AG09319 (cell line): ENCODE measurements at places on chromosomes 3 and 15.

DNA sequence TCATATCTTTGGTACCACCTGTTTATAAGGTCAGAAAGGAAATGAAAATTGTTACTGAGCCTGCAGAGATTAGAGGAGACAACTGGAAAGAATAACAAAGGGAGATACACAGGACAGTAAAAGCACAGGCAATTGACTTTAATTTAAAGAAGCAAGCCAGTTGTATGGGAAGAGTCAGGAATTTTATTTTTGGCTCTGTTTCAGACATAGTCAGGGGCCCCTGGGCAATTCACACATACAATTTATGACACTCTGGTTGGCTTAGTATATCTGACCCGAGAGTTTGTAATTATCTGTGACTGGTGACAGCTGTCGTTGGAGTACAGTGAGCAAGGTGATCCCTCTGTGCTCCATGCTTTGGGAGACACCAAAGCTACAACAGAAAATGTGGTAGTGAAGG is 591.9 kb upstream of the NECTIN3 start:
- no peak for DNase-seq

GRCh38 chr3:15014606-15015328 is 50.3 kb downstream of the MRPS25 start:
- DNase-seq, result no peak

DNA sequence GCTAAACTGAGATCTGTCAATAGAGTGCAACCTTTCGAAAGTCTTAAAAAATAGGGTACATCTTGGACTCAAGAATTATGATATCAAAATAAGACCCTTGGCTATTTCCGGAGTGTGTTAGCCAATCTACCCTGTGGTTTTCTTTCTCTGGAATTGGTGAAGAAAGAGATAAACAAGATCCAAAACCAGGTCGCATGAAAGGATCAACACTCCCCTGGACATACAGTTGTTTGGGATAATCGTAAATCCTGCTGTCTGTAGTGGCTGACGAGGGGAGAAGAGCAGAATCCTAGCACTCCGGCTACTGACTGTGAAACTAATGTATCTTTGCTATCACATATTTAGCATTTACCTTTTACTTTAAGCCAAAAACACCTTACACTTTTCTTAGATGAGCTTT is 30.9 kb downstream of the FNDC3B start:
- no peak for DNase-seq

DNA sequence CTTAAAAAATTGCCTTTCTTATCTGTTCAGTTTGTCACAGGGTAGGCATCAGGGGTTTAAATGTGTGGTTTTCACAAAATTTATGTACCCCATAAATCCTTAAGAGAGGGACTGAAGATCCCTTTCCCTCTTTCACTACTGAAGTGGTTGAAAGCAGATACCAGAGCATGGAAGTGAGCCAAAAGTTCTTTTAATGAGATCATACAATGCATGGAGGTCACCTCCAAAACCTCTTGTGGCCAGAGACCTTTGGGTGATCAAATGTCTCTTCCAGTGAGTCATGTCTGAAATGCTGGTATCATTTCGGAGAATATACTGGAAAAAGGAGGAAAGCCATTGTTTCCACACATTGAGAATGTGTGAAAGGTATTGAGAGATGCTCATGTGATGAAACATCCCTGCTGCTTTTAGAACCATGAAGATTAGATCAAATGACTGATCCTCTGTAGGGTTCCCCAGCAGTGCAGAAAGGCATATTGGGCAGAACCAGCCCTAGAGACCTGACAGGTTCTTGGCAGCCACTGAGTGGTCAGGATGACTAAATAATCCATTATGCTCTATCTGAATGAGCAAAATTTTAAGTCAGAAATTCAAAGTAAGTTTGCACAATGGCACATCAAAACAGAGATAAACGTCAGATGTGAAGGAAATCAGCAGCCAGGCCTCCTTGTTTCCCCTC is 165.8 kb upstream of the SLC2A2 start:
- peak; percentile 47 for DNase-seq

DNA sequence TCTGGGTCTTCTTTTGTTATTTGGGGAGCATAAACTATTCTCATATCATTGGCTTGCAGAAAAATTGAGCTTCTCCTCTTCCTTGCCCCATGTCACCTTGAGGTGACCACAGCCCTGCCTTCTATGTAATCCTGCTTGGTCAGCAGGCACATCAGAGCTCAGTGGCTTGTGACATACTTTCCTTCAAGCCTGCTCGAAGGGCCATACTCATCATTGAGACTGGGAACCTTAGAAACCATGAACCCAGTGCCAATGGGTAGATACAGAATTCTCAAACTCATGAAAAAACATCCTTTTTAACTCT is 3.7 kb upstream of the CCR2 start:
- DNase-seq, result no peak

- no peak for DNase-seq
These were observed 15.1 kb downstream of the PPARG start for GRCh38 chr3:12303993-12304392.

DNA sequence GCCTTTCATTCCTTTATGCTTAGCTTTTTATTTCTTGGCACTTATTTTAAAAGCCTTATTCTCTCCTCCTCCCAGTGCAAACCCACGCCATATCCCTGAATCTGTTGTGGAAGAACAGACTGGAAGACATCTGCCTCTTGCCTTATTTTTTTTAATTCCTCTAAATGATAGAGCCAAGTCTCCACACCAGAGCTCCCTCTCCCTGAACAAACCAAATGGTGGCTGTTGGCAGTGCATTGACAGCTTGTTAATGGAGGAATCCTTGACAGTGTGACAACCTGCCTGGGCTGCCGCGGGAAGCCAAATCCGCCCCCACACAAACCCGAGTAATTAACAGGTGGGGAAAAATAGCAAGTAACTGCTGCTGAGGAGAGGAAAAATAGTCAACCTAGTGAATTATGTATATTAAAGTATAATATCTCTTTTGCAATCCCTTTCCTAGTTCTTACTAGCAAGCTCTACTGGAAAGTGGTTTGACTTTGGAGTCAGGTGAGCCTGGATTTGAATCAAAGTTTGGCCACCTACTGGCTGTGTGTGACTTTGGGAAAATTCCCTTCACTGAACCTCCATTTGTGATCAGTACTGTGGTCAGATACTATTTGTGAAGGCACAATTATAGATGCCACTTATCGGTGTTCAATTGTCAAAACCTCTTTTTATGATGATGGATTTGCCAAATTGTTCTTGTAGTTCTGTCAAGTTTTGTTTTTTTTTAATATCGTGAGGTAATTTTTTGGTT is 589.6 kb downstream of the PDCD6IP start:
- no peak for DNase-seq

DNA sequence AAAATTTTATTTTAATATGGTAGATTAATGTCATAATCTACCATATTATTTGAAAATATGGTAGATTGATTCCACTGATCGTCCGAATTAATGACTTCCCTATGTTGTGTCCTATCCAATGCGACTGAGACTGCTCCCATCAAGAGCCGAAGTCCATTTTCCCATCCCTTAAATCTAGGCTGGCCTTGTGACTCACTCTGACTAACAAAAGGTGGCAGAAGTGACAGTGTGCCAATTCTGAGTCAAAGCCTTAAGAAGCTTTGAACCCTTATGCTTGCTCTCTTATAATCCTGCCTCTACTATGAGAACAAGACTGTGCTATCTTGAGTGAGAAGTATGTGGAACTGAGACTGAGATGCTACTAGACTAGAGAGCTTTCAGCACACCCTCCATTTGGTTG is 387.2 kb downstream of the ROBO1 start:
- DNase-seq, result no peak

DNA sequence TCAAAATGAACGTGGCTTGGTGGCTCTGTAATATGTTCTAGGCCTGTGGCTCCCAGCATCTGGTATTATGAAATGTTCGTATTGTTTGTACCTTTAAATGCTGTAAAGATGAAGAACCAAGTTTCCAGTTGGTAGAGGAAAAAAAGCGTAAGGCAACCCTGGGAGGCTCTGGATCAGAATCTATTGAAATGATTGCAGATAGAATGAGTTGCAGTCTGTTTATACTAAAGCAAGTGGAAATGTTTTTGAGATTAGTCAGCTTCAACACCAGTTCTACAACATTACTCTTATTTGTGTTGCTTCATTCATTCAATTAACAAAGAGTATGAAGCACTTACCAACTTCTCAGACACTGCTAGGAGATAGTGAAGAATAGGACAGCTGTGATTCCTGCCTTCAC is 5.3 kb downstream of the ARL6IP5 start:
- peak; percentile 59 for DNase-seq

DNA sequence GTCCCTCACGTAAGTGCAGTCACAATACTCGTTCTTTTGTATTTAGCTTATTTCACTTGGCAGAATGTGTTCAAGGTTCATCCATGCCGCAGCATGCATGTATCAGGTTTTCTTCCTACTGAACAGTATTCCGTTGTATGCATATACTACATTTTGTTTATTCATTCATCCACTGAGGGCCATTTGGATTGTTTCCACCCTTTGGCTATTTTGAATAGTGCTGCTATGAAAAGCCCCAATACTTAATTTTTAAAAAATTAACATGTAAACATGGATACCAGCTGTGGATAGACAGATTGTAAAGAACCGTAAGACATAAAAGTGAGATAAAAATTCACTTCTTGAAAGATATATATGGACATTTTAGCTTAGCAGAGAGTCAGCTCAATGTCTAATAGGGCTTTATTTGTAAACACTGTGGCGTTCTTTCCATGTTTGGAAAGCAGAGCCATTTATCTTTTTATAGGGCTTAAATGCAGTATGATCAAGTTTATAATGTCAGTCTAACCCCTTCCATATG is 115.9 kb downstream of the VPS8 start:
- no peak for DNase-seq

DNA sequence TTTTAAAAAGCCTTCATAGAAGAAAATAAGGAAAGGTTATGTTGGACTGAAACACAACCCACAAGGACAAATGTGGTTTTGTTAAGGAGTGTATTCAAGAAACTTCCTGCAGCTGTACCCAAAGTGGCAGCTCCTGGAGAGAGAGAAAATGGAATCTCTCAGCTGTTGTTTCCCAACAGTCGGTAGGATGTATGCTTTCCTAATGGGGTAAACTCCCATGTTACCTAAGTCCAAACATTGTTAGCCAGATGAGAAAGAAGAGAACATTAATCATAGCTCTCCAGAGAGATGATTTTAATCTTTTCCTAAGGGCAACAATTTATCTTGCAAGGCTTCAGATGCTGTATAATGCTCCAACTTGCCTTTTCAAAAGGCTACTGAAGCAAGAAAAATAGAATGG is 22.6 kb upstream of the TEX9 start:
- DNase-seq, result no peak

DNA sequence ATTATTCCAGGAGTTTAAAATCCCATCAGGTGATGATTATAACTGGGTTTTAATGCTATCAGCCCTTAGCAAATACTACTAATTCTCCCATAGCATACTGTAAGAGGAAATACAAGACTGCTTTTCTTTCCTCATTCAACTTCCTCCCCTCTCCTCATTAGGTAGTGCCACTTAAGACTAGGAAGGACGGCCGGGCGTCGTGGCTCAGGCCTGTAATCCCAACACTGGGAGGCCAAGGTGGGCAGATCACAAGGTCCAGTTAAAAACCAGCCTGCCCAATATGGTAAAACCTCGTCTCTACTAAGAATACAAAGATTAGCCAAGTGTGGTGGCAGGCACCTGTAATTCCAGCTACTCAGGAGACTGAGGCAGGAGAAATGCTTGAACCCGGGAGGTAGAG is 14.7 kb downstream of the NDUFAF1 start:
- no peak for DNase-seq

DNA sequence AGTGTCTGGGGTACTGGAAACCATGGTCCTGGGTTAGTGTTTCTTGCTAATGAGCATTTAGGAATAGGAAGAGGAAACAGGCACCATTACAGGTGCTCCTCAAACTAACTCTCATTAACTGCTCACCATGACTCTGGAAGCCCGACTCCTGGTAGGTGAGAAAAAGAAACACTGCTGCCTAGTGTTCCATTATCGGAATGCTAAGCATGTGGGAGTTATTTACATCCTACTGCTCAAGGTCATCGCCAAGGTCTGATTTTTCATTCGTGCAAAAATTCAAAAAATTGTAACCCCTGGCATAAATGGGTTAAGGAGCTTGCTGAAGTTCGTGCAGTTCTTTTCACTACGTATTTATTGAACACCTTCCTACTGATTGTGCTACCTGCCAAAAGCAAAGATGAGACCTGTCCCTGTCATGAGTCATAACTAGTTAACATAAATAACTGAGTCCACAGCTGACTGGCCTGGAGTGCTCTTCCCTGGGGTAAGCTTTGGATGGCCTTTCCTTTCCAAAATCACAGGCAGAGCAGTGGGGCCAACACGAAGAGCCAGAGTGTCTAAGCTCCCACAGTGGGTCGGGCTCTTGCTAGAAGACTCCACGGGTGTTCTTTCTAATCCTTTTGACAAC is 22.7 kb upstream of the PAQR5 start:
- no peak for DNase-seq

DNA sequence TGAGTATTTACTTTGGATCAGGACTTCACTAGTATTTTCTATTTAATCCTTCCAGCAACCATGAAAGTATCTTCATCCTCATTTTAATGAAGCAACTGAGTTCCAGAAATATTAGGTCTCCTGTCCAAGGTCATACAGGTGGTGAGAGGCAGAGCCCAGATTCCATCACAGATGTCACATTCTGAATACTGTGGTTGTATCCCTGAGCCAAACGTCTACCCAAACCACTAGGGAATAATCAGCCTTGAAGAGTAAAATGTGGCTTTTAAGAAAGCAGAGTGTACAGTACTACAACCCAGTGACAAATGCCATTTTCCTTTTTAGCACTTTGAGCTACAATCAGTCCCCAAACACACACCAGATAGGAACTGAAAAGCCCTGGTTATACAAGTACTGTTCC is 93.3 kb upstream of the TRIM42 start:
- no peak for DNase-seq

DNA sequence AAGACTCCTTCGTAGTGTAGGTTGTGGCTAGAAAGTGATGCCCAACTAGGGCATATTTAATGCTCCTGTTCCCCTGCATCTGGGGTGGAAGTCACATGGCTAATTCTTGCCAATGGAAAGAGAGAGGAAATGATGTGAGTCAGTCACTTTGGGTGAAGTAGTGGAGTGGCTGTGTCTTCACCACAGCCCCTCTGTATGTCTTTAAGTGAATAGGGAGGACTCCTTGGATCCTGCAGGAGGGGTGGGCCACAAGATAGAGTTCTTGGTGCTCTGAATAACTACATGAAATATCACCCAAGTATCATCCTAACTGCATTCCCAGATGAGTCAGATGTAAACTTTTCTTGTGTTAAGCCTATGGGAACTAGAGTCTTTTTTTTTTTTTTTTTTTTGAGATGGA is 17.8 kb upstream of the MB21D2 start:
- no peak for DNase-seq
